ENCODE measurements at places on chromosomes 2 and 18. TPM values are rescaled to one million over a fixed set of nuclear protein-coding genes. Genes with fewer than 3 reads are reported as not detected.

CCDC121 gene
- 3.5 TPM for total RNA-seq

DNA sequence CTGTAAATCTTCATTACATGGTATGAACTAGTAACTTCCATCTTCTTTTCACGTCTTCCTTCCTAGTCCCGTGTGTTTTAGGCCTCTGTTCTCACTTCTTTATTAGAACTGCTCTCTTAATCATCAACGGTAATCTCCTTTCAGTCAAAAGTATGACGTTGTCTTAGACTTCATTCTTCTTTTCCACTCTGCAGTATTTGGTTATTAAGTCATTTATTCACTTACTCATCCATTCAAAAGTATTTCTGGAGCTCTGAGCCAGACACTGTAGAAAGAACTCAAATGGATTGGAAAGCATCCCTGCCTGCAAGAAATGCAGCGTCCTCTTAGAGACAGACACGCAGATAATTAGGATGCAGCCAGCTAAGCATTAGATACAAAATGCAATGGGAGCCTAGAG, 494.6 kb upstream of the NRP2 start:
- no peaks in the 10 kb centered on the region for H3K36me3 ChIP-seq
- no peak for DNase-seq
- no peak overlapping the region for H3K27ac ChIP-seq
- H3K4me3 ChIP-seq = no peak overlapping the region
- H3K27me3 ChIP-seq = no peaks in the 10 kb centered on the region

GRCh38 chr2:105782123-105782522, 37.4 kb downstream of the NCK2 start:
- no peaks in the 10 kb centered on the region for H3K4me1 ChIP-seq
- H3K27me3 ChIP-seq = no peaks in the 10 kb centered on the region
- DNase-seq = no peak
- no peak overlapping the region for H3K27ac ChIP-seq
- H3K36me3 ChIP-seq = no peaks in the 10 kb centered on the region

- no peak overlapping the region for H3K4me3 ChIP-seq
- H3K27me3 ChIP-seq = no peaks in the 10 kb centered on the region
- H3K4me1 ChIP-seq = no peaks in the 10 kb centered on the region
- no peak for DNase-seq
- no peak overlapping the region for H3K27ac ChIP-seq
- no peaks in the 10 kb centered on the region for H3K36me3 ChIP-seq
Observed at GRCh38 chr2:159155791-159156190, 130.7 kb downstream of the WDSUB1 start.

DNA sequence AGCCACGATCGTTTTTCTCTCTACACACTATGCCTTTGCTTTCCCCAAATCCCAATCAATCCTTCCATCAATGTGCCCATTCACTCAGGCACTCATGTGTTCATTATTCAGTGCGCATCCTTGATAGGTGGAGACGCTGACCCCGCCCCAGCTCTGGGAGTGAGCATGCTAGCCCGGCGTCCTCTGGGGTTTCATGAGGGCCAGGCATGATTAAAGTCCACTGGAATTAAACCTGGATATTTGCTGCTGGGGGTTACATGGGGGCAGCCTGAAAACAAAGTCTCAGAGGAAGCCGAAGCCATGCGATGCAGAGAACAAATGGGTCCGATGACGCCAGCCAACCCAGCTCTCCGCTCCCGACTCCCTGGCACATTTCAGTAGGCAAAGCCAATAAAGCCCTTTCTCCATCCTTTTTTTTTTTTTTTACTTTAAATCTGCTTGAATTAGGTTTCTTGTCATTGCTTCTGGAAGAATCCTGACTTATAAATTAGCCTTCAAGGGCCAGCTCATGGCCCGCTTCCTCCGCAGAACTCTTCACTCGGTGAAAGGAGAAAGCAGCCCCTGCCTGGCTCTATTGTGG, 316.4 kb upstream of the ID2 start:
- H3K4me3 ChIP-seq = no peak overlapping the region
- H3K27me3 ChIP-seq = no peaks in the 10 kb centered on the region
- H3K27ac ChIP-seq = no peak overlapping the region
- no peaks in the 10 kb centered on the region for H3K36me3 ChIP-seq
- no peak for DNase-seq

Data from uterus (tissue), 4 donors.